Substantia nigra (tissue), 51 donors: ENCODE measurements at places on chromosomes 2 and 18.

DNA sequence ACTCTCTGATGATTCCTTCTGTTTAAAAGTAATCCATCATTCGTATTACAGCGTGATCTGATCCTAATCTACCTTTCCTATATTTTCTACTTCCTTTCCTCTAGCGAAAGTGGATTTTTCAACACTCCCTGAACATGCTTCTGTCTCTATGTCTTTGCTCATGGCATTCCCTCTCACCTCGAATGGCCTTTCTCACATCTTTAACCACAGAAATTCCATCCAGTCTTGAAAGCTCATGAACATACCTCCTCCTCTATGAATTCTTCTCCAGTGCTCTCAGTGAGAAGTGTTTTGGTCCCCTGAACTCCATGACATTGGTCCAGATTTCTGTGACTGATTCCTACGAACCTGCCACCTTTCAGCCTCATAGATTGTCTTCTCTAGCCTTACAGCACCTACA, 323.2 kb downstream of the RAD51AP2 start:
- DNase-seq = no peak

GRCh38 chr18:41873730-41874129, 81.3 kb upstream of the PIK3C3 start:
- no peak for DNase-seq

GRCh38 chr2:122804494-122804893, 1049.0 kb downstream of the TSN start:
- DNase-seq = no peak

DNA sequence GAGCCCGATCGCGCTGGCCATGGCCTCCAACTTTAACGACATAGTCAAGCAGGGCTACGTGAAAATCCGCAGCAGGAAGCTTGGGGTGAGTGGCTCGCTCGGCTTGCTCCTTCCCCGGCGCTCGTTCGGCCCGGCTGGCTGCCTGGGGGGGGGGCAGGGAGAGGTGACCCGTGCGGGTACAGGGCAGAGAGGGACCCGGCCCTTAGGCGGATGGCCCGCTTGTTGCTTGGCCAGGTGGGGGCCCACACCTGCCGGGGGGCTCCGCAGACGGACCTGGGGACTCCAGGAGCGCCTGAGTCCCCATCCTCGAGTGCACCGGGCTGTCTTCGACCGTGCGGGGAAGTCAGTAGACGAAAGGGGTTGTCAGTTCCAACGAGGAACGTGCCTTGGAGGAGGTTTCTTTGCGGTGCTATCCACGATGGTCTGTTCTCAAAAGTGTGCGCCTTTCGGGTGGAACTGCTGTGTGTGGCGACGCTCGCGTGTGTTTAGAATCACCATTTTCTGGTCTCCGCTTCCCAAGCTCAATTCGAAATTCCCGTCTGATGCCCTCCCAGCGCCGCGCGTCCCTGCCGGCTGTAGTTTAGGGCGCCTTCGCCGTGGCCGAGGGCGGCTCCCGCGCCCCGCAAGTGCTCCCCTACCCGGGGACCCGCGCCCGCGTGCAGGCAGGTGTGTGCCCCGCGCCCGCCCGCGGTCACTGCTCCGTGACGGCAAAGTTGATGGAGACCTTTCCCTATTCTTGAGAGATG, 711 bp downstream of the DOK6 start:
- no peak for DNase-seq

DNA sequence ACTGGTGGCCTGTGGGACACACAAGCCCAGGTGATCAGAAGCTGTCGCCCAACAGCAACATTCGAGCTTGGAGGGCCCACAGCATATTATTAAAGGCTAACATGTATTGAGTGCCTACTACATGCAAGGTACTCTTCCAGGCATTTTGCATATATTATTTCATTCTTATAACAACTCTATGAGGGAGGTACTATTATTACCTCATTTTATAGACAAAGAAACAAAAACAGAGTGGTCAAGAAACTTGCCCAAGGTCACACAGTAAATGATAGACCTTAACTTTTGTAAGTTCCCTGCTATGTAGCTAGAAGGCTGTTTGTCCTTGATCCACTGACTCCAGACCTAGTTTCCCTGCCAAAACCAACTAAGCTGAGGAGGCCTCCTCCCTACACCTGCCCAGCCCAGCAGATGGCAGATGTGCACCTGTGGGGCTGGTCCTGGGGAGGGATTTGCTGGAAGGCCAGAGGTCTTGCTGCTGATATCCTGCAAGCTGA, 35.7 kb downstream of the KANSL3 start:
- DNase-seq = no peak

DNA sequence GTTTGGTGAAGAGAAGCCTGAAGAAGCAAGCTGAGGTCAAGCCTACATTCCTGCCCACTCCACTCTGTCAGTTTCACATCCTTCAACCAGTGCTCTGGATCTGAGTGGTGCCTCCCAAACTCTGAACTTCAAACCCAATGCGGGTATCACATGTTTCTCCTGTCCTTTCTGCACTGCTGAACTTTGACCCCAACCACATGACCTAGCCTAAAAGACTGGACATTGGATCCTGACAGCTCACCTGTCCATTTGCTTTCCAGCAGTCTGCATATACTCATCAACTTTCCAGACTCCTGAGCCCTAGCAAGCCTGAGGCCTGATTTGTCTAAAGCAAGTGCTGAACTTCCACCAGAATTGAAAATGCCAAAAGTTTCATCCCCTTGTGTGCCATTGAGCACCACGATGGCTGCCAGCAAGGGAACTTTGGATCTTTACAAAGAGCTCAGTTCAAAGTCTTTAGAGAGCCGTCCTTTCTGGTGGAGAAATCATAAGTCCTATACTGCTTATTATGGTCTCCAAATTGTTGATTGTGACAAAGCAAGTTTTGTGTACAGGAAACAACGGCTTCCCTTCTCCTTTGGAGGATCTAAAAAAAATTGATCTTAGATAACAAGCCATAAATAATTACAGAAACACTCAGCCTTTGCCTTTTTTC, 37.6 kb upstream of the ITGA6 start:
- no peak for DNase-seq

DNA sequence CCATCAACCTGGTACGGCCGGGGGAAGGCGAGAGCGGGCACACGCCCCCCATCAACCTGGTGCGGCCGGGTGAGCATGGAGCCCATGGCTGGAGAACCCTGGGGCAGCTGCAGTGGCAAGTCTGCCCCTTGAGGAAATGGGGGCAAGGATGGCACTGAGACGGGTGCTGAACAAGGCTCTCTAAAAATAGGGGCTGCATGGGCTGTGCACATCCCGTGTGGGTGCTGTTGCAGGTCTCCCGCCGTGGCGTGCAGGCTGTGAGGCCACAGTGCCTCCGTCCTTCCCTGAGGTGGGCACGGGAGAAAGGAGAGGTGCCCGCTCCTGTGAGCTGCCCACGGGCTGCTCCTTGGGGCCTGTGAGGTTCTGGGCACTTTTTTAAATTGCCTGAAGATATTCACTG, 99.2 kb downstream of the NFATC1 start:
- no peak for DNase-seq

- DNase-seq = no peak
These were observed 414.5 kb downstream of the TNS1 start for GRCh38 chr2:217588266-217588665.

- no peak for DNase-seq
These were observed 292.2 kb downstream of the AFF3 start for GRCh38 chr2:99850084-99850710.

DNA sequence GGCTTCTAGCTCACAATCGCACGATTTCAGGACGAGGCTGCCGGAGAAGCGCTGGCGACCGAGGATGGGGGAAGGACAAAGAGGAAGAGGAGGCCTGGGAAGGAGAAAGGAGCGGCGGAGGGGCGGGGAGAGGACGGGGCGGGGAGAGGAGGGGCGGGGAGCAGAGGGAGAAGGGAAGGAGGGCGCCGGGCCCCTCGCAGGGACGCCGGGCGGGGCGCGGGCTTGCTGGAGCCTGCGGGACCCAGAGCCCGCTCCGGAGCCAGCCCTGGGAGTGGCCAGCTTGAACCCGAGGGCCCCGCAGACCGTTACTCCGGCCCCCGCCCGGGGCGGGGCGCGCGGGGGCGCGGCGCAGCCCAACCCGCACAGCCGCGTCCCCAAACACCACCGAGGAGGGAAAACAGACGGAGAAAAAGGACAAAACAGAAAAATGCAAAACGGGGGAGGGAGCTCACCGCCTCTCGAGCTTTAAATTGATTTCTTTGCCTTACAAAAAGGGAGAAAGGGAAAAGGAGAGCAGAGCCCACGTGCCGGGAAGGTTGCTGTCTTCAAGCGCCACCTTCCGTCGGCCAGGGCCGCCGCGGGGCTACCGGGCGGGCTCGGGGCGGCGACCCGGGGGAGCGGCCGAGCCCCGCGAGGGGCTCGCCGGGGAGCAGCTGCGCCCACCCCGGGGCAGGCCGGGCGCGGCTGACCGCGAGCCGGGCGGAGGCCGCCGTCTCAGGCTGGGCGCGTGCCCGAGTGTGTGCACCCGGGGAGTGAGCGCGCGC, 781 bp upstream of the SOX11 start:
- DNase-seq = no peak

DNA sequence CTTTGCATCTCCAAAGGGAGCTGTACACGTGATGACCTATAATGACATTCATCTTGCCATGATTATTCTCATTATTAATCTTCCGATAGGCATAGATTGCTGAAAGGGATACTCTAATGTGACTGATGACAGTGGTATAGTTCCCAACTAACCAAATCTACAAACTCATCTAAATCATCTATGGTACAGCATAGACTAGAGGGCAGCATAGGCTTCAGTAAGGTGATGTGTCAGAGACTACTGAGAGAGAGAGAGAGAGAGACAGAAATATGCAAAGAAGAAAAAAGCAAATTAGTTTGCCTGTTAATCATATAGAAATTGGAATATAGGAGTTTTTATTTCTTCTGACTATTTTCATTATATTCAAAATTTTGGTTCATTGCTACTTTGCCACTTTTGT, 89.3 kb downstream of the CSRNP3 start:
- no peak for DNase-seq

DNA sequence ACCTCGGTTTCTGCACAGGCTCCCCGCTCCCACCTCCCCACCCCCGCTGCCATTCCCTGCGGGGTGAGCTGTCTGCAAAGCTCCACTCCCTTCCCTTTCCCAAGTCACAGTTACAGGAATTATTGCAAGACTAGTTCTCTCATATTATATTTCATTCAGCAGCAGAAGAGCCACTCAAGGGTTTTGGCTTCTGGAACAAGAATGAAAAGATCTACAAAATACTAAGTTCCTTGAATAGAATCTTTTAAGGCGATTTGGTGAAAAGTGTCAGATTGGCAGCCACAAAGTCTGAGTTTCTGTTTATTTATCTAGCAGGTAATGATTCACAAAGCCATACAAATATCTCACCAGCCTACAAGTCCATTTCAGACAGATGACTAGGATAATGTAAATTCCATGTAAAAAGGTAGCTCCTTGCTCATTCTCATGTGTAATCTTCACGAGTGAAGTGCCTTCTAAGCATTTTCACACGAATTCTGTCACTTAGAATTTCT, 221.9 kb upstream of the RBBP8 start:
- no peak for DNase-seq

- no peak for DNase-seq
These were observed 7.9 kb downstream of the SF3B1 start for GRCh38 chr2:197426723-197427603.

DNA sequence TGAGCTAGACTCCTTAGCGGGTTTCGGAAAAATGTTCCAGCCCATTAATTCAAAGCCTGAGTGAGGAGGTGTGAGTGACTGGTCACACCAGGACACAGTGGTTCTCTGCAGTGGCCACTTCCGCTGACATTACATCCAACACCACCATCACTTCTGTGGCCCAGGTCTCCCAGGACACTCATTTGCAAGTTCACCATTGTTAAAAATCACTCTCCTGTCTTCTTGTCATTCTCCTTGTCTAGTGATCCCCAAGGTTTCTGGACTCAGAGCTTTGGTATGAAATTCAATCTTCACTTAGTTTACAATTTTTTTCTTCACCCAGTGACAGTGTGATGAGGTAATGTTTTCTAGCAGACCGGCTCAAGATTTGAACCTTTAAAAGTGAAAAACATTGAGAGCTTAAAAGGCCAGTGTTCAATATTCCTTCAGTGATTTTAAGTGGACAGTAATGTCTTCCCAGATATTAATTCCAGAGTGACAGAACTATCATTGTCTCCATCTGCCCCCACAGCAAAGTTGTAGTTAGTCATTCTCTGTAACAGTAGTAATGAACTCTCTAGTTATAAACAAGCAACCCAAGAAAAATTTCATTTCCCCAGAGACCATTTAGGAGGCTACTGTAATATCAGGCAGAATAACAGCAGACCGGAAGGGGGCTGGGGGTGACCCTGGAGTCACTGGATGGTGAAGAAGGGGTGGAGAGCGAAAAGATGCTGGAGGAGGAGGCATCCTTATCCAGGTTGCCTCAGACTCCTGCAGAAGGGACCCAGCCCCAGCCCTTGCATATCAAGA, 164.9 kb downstream of the GFPT1 start:
- no peak for DNase-seq

DNA sequence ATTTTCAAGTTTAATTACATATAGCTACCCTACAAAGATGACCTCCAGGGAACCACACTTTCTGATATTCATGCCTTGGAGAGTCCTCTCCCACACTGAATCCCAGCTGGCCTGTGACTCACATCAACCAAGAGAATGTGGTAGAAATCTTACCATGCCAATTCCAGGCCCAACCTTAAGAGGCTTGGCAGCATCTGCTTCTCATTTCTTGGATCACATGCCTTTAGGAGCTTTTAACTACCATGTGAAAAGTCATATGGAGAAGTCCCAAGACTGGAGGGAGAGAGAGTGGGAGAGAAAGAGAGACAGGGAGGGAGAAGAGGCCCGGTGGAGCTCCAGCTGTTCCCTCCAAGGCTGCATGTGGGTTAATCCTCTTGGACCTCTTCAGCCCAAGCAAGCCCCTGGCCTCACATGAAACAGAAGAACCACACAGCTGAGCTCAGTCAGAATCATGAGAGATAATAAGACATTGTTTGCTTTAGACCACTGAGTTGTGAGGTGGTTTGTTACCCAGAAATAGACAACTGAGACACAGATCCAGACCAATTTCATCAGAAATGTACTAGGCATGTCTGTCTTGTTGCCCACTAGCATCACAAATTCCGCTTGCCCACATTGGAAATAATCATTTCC, 190.7 kb downstream of the MTCL1 start:
- no peak for DNase-seq
